GM23248 (cell line): ENCODE measurements at places on chromosomes 13 and 19.
A peak's percentile ranks its signal among the peaks of the same experiment; 100 is the strongest.

DNA sequence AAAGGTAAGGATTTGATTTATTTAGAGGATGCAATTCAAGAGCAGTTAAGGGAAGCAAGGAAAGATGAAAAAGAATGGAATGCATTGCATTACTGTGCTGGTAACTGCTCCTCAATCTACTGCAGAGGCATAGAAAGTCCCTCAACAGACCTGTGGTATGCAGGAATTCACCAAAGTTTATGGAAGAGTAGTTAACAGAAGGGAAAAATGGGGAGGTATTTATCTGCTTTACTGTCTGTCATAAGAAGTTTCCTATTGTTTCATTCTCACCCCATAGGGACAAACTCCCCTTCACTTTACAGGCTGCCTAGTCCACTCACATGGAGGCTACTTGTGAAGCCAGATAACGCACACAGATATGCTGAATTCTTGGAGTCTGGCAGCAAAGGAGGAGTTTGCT is 354.9 kb upstream of the SPRY2 start:
- DNase-seq = no peak

- DNase-seq = peak; percentile 40
These were observed 72.4 kb upstream of the TSC22D1 start for GRCh38 chr13:44648392-44649103.

- no peak for DNase-seq
These were observed 11.1 kb upstream of the TDRD12 start for GRCh38 chr19:32708457-32708856.

DNA sequence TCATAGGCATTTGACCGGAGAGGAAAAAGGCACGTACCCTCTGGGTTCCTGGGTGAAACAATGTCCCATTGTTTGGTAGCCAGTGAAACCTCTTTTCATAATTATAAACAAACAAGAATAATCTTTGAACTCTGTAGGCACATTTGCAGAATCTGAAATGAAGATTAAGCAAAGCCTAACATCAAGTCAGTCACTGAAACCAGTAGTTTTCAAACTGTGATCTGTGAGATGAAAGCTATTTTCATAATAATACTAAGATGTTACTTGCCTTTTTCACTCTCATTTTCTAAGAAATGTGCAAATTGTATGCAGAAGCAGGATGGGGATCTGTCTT is 105.4 kb downstream of the WDFY2 start:
- no peak for DNase-seq

- DNase-seq = peak; percentile 55
These were observed 7.4 kb downstream of the C19orf25 start for GRCh38 chr19:1471515-1472160.

DNA sequence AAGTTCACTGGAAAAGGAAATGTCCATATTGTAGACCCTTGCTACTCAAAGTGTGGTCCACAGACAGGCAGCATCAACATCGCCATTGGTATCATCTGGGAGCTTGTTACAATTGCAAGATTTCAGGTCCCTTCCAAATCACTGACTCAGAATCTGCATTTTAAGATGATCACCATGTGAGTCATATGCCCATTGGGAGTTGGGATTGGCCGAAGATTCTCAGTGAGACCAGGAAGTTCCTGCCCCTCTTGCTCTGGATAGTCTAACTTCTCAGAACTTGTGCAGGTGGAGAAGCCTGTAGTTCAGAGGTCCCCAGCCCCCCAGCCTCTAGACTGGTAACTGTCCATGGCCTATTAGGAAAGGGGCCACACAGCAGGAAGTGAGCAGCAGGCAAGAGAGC is 48.9 kb upstream of the URAD start:
- peak; percentile 61 for DNase-seq

GRCh38 chr13:46304546-46304945 is 82.5 kb downstream of the RUBCNL start:
- DNase-seq = no peak

DNA sequence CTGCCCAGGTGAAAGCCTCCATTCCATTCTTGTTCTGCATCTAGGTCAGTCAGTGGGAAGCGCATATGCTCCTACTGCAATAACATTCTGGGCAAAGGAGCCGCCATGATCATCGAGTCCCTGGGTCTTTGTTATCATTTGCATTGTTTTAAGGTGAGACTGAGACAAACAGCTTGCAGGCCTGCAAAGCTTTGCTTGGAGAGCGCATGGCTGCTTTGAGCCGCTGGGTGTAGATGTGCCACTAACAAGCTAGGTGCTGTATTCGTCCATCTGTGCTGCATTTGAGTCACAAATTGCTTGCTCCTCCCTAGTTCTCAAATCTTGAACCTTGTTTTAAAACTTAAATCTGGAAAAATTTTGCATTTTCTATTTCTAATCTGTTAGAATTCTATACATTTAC is 219.1 kb downstream of the LMO7 start:
- no peak for DNase-seq

- no peak for DNase-seq
These were observed 354.5 kb upstream of the NBEA start for GRCh38 chr13:34587576-34587975.

- DNase-seq = no peak
These were observed 3.7 kb downstream of the DLEU7 start for GRCh38 chr13:50839828-50840227.

- peak; percentile 74 for DNase-seq
These were observed 6.4 kb downstream of the LATS2 start for GRCh38 chr13:21055016-21055415.

DNA sequence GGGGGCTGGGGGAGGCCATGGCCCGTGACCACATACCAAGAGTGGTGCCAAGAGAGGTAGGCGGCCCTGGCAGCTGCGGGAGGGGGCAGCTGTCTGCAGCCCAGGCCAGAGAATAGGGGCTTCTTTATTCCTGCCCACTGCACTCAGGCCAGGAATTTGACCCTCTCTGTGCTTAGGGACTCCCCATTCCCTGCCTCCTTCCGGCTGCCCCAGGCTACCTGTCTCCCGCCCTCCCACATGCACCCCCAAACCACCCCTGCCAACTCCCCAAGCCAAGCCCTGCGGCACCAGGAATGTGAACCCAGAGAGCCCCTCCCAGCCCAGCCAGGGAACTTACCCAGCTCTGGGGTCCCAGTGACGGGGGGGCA is 687 bp downstream of the PLEKHA4 start:
- no peak for DNase-seq

- no peak for DNase-seq
These were observed 163.6 kb downstream of the SPRY2 start for GRCh38 chr13:80177327-80177726.
